Uterus (tissue), 4 donors: ENCODE measurements at places on chromosomes 1 and 21. TPM values are rescaled to one million over a fixed set of nuclear protein-coding genes. Genes with fewer than 3 reads are reported as not detected.

DNA sequence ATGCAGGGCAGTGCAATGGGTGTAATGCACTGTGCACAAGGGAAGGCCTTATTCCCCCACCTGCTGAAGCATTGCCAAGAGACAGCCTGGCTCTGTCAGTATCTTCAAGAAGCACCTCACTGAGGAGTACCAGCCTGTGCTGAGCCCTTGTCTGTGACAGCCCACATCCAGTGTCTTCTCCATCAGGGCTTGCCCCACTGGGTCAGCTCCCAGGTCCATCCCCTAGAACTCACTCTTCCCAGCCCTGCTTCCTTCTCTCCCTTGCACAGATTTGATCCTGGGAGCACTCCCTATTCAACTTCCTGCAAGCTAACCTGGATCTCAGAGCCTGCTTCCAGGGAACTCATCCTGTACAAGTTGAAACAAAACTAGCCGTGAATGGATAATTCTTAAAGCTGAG is 33.6 kb upstream of the IFNGR2 start:
- no peak for DNase-seq

- no peak for DNase-seq
Measured at GRCh38 chr1:229004066-229004833, 266.7 kb upstream of the RAB4A start.

DNA sequence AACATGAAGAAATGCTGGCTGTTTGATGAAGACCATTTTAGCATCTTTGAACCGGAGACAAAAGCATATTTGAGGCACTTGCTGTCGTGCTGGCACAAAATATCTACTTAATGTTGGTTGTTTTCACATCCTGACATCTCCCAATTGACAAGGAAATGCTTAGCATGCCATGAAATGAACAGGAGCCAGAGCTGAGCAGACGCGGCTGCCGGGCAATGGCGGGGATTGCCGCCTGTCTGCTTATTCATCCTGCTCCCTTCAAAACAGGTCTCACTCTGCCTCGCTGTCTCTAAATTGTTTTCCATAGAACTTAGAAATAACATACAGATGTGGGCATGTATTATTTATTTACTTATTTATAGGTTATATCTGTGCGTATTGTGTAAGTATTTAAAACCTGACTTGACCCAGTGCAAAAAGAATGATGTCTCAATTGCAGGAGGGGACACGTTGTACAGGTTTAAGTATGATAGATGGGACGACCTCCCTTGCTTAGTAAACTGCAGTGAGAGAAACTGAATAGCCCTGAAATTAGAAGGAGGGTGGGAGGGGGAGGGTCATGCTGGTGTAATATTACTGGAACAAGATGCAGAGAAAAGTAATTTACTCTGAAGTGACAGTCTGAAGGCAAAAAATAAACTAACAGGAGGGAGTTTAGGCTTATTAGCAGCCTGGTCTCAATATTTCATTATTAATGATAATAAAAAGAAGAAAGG is 590.4 kb upstream of the PLXNA2 start:
- no peak for DNase-seq

DNA sequence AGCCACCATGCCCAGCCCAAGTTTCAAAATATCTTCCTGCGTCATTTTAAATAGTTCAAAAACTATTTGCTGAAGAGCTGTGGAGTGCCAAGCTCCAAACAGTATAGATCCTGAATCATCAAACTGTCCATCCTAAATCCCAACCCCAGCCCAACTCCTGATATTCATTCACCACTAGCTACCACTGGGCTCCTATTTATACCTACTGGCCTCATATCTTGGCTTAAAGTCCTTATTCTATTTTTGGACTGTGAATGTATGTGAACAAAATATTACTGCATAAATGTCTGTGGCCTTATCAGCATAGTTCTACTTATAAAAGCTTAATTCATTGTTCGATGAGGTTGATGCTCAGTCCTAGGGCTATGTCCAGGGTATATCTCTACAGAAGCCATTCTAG is 5.2 kb upstream of the SCAMP3 start:
- no peak for DNase-seq

TMPRSS15 gene
- total RNA-seq = not detected

C1orf21 gene
- total RNA-seq = 71.0 TPM

RPL11 gene
- total RNA-seq = 710 TPM

FAM131C gene
- total RNA-seq = 0.28 TPM
